H7 (cell line): ENCODE measurements at places on chromosomes 5 and 9.

- peak; percentile 70 for DNase-seq
Measured at GRCh38 chr9:97744710-97745708, 47.9 kb upstream of the XPA start.

DNA sequence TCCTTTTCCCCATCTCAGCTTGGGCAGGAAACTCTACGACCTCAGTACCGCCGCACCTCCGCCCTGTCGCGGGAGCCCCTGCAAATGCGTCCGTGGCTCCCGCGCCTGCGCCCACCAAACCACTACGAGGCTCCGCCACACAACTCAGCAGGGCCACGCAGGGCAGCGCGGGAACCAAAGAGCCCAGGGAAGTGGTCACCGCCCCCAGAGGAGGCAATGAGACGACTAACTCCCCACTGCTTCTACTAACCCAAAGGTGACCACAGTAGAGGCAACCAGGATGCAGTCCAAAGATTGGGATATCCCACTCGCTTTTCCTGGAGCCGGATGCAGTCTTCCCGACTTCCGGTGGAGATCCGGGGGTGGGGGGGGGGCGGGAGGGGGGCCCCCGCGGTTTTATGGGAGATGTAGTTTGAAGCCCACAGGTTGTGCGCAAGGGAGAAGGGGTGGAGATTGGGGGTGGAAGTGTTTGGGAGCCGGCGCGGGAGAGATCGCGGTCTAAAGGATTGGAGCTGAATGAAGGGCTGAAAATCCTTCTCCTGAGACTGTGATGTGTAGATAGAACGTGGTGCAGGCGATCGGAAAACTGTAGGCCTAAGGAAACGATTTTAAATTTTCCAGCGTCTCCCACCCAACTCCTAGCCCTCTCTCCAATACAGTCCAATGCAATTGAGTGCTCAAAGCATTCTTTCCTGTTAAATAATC, at the start of gene NUDT12:
TSS of gene NUDT12 (minus strand) at position 337 of the 705 bp plus-strand sequence. CDS start 2,541 bp downstream, outside the sequence.
- peak; percentile 80 for DNase-seq

DNA sequence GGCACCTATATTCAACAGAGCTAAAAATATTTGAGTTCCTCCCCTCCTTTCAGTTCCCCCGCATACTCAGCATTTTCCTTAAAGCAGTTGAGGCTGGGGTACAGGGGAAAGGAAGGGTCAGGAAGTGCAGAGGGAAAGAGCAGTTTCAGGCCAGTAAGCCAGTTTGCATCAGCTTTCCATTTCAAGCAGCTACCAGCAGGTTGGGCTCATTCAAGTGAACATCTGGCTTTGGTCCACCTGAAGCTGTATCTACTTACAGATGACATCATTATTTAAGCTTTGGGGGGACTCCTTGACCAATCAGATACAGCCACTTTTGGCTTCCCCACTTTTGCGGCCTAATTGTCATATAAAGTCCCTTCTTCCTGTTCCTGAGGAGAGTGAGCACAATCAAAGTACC, 8.2 kb upstream of the ACO1 start:
- no peak for DNase-seq

DNA sequence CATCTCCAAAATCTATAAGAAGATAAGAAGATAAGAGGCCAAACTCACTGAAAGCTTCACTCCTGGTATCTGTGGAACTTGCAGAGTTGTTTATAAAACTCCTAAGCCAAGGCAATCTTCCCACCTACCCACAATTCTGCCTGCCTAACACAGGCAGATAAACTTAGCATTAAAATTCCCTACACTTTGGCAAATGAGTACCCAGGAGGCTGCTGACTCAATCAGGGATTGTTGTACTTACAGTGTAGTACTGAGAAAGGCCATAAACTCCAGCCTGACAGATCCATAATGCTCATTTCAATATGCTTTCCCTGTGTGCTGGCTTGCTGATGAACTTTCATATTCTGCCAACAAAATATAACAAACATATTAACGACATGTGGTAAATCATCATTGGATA, 725.2 kb downstream of the BRINP1 start:
- DNase-seq, result no peak

- DNase-seq, result no peak
Measured at GRCh38 chr9:106130374-106130773, 436.0 kb downstream of the TMEM38B start.

DNA sequence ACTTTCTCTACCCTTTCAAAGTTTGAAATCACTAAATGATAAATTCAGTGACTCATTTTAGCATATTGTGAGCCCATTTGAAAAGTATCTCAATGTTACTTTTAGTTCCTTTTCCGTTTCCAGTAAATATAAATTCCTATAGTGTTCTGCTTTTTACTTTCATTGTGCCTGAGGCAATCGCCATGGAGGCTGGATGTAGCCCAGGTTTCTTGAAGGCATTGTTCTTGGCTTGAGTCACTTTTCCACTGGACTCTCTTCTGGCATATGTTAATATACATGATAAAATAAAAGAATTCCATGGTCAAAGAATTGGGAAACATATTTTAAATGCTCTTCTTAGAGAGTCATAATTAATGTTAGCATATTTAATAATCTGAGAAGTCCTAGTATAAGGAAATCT, 327.0 kb downstream of the IZUMO3 start:
- no peak for DNase-seq

DNA sequence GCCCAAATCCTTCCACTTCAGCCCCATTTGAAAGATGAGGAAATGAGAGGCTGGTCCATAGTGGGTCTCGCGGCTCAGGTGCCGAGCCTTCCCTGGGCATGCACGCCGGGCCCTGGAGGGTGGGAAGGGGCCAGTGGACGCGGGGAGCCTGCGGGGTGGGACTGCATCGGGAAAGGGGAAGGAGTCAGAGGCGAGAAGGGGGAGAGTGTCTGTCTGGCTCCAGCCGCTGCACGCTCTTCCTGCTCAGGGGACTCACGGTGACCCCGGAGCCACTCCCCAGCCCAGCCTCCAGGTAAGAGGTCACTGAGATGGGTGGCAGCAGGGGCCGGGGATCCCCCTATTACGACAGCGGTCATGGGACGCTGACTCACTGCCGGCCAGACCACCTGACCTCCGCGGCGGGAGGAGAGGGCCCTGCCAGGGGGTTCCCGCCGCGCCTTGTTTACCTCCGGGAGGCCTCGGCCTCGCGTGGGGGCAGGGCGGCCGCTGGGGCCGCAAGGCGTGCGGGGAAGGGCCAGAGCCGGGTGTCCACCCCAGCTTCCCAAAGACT, 1.9 kb upstream of the SQSTM1 start:
- DNase-seq, result peak; percentile 96

DNA sequence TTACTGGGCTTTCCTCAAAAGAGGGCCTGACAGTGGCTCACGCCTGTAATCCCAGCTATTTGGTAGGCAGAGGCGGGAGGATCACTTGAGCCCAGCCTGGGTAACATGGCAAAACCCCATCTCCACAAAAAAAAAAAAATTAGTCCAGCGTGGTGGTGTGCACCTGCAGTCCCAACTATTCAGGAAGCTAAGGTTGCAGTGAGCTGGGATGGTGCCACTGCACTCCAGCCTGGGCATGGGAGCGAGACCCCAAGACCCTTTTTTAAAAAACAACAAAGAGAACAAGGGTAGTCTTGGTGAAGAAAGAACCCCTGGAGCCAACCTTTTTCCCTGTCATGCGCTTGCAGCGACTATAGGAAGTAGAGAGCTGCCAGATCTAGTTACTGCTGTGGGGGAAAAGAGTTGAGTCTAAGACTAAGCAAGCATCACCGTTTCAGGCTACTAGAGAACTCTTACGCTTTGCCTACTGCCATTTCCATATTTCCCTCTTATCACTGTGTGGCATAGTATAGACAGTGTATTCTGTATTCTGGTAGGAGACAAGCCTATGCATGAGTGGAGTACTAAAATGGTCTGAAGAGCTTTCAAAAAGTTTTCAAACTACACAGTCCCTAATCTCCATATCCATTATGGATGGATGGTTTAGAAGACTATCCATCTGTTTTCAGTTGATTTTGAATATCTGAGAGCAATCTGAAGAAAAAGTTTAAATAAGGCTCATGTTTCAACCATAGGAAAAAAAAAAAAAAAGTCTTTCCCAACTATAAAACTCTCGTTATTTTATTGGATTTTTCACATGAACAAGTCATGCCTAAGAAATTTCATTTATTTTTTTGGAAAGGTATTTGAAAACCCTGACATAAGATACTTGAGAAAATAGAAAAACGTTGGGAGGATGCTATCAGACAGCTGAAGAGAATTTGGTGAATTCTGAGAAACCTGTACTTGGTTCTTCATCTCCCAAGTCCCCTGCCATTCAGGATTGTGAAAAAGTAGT, 2.6 kb downstream of the C9orf40 start:
- no peak for DNase-seq

DNA sequence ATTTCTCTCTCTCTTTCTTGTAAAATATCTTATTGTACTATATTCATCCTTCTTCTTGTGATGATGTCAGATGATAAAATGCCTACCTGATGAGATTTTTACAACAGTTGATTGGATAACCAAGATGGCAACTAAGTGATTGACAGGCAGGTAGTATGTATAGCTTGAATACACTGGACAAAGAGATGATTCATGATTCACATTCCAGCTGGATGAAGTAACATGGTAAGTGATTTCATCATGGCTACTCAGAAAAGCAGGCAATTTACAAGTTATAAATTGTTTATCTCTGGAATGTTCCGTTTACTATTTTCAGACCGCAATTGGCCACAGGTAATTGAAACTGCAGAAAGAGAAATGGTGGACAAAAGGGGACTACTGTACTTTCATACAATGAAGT, 1471.7 kb upstream of the C9orf72 start:
- no peak for DNase-seq

- no peak for DNase-seq
Measured at GRCh38 chr5:69341520-69342161, 9.0 kb upstream of the CCDC125 start.

DNA sequence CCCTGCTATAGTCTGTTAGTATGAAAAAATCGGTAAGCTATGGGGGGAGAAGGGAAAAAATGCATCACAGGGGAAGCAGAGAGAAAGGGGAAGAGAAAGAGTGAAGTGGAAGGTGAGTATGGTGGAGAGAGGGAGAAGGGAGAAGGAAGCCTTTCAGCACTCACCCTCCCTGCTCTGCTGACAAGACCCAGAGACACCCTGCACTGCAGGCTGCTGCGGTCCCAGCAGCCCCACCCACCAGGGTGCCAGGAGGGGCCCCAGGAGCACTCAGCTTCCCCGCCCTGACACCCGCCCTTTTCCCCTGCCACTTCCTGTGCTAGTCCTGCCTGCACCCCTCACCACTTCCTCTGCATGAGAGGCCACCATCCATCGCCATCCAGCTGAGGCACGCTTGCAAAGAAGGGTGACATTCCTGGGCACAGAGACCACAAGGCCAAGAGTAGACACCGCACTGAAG, 12.7 kb downstream of the STK10 start:
- DNase-seq, result peak; percentile 41

DNA sequence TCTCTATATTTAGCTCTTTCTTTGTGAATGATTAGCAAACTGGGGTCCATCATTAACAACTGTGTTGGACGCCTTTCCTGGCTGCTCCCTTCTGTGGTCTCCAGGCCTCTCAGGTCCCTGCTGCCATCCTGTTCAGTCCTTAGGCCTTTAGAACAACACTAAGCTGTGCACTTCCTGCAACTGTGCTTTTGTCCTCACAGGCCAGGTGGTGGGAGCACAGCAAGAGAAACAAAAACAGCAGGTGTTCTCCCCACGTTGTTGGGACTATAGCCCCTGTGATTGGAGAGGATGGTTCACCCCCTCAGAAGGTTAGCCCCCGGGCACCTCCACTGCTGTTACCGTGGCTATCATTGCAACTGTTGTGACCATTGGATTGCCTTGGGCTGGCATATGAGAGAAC, 41.7 kb upstream of the CLINT1 start:
- DNase-seq, result peak; percentile 27

- no peak for DNase-seq
Measured at GRCh38 chr5:13408616-13409015, 535.9 kb downstream of the DNAH5 start.

- DNase-seq, result no peak
Measured at GRCh38 chr5:126695091-126695490, 81.8 kb upstream of the LMNB1 start.

DNA sequence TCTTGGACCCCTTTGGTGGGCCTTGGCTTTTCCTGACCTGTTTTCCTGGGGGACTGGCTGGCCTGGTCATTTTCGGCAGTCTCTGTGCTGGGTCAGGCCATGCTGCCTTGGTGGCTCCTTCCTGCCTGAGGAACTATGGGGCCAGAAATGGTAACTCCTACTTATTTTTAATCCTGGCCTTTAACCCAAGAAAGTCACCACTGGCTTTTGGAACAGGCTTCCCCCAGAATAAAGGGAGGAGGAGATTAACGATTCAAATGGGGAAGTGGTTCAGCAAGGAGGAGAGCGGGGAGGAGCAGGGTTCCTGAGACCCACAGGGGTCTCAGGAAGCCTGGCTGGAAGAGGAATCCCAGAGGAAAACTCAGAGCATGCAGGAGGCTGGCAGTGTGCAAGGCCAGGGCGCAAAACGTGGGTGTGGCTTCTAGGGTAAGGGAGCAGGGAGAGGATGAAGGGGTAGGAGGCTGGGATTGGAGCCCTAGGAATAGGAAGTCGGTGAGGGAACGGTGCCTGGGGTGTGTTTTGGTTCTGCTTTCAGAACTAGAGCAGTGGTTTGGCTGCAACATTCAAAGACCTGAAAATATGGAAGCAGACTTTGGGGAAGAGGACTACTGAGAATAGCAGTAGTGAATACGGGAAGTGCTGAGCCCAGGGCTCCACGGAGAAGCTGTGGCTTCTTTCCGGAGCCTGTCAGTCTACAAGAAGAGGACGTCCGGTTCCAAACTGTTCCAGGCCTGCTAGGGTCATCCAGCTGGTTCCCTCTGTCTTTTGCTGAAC, 271.1 kb upstream of the KLF4 start:
- DNase-seq, result no peak

DNA sequence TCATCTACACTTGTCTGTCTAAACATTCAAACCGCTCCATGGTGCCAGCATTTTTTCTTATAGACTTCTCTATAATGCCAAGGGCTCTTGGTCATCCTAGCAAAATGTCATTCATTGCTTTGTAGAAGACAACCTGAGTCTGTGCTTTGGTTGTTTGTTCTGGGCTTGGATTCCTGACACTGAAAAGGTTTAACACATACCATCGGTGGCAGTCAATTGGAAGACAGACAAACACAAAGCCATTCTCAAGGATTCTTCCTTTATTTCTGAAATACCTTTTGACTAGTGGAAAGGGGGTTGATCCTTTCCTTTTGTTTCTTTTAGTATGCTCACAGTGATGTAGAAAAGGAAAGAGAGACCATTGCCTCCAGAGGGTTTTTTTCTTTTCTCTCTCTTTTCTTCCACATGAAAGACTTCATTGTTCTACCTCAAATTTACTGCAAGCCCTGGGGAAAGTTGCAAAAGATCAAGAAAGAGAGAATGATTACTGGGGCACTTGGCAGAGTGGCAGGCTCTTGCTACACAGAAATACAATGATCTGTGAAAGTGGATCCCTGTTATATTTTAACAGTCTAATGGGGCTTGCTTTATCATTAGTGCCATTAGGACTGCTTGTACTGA, 66.4 kb upstream of the TMC1 start:
- no peak for DNase-seq

DNA sequence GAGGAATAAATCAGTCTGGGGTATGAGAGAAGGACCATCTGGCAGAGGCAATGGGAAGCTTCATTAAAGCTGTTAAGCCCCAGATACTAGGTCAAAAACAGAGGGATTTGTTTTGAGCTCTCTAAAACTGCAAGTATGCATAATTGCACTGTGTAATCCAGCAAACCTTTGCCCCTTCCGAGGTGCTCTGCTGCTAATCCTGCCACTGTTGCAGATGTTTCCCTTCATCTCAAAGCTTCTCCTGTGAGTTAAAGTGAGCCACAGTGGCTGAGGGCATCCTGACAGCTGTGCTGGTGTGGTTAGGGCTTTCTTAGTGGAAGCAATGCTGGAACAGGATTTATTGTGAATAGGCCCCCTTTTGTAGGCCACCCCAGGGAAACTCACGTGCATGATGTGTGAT, 160.3 kb upstream of the TRPC7 start:
- no peak for DNase-seq

- DNase-seq, result no peak
Measured at GRCh38 chr5:118320121-118320520, 668.2 kb downstream of the DTWD2 start.
